Activated CD4-positive, alpha-beta T cell treated with anti-CD3 and anti-CD28 coated beads, Interleukin-2, Interleukin-6, amounts not matched to agents 100 ng/mL and 50 ng/mL, durations not matched to agents 16 hours and 8 hours (primary cell): ENCODE measurements at places on chromosomes 11 and 22.

DNA sequence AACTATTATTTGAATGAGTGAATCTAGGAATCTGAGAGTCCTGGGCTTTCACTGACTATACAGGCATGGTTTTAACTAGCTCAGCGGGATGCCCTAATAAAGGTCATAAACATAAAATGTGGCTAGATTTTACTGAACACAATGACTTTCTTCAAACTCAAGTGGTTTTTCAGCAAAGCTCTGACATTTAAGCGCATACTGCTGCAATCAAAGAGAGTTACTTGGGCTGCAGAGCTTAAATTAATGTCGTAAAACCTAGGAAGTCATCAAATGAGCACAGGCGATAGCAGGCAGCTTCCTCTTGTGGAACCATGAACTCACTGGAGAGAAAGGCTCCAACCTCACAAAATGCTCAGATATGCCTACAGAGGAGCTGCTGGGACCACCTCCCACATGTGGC is 6.7 kb downstream of the CSNK2A3 start:
- DNase-seq = no peak

DNA sequence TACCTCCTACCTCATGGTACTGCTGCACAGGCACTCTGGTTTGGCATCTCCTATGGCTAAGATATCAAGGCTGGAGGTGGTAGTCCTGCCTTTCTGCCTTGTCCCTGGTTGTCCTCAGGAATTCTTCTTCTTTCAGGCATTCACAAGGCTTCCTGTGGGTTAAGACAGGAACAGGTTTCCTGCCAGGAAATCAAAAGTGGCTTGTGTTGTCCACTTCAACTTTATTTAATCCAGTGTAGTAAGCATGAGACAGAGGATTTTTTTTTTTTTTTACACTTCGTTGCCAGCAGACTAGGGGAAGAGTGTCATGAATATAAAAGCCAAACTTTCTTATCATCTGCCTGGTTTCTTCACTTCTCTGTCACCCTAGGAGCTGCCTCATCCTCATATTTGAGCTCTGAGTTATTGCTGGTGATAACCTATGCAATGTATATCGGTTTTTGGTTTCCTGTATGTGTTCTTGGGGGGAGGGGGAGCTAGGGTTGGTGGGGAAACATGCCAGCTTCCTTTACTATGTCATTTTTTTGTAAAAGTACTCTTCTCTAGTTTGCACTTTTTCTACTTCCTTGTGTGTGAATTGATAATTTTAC is 50.2 kb downstream of the XKR3 start:
- no peak for DNase-seq

- DNase-seq = no peak
Measured at GRCh38 chr22:44909241-44909640, 100.6 kb downstream of the PHF21B start.

DNA sequence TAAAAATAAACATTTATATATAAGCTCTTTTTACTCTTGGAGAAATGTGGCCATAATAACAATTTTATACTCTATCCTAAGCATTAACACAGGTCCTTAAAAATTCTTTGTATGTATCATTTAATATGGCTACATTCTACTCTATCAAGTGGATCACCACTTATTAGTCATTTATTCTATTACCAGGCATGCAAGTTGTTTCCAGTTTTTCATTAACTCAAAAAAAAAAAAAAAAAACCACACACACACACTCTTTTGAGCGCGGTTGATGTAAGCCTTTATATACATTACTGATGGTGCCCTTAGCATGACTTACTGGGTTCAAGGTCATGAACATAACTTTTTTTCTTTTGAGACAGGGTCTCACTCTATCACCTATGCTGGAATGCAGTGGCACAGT is 47.1 kb upstream of the MICAL2 start:
- DNase-seq = no peak

DNA sequence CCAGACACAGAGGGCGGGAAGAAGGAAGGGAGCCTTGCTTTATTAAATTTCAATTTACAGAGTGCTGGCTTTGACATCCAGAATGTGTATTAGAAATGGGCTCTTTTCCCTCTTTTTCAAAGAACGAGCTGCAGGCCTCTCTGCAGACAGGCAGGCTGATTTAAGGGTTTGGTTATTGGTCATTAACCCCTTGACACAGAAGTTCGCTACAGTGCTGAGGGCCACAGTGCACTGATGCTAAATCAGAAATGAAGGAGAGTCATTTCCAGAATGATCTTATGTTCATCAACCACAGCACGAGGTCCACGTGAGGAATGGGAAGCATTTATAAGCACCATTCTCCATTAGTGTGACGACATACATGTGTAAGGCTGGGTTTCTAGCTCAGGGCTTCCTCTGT is 51.8 kb downstream of the CSNK2A3 start:
- no peak for DNase-seq

- DNase-seq = no peak
Measured at GRCh38 chr22:49302530-49302929, 525.1 kb downstream of the BRD1 start.

DNA sequence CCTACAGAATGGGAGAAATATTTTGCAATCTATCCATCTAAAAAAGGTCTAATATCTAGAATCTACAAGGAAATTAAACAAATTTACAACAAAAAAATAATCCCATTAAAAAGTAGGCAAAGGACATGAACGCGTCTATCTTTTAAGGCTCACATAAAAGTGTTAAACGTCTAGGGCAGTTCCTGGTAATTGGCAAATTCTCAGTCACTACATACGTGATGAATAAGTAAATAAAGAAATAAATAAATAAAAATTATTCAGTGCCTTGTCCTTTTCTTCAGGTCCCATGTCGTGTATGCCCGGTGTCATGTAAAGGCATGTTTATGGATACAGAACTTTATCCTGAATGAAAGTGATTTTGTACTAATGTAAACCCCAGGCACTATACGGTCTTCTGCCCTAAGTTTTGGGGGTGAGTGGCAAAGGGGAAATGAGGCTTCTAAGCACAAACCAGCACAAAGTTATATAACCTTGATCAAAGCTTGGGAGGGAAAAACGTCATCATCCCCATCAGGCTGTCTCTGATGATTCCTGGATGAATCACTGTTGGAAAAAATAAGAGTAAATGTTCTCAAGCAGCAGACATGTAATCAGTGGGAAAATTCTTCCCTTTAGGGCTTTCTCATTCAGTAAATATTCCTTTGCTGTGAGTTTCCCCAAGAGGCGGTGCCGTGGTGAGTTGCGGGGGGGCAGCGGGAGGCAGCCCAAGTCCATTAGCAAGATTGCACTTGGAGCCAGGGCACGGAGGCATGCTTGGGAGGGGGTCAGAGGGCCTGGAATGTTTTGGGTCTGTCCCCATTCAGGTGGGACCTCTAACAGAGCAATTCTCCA is 30.4 kb upstream of the MICAL2 start:
- no peak for DNase-seq

DNA sequence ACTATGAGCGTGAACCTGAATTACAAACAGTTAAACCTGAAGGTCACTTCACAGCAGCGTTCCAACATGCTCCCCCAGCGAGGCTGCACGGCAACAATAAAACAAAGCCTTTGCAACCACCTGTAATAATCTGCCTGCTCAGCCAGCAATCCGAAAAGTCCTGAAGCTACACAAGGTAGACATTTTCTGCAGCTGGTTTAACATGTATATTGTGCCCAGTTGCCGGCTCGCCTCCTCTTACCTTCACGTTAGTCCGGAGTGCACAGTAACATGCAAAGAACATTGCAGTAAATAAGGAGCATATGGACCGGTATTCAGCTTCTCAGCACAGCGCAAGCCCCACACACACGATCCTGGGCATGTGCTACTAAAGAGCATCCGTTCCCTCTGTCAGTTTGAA is 704.3 kb downstream of the DLG2 start:
- DNase-seq = no peak

DNA sequence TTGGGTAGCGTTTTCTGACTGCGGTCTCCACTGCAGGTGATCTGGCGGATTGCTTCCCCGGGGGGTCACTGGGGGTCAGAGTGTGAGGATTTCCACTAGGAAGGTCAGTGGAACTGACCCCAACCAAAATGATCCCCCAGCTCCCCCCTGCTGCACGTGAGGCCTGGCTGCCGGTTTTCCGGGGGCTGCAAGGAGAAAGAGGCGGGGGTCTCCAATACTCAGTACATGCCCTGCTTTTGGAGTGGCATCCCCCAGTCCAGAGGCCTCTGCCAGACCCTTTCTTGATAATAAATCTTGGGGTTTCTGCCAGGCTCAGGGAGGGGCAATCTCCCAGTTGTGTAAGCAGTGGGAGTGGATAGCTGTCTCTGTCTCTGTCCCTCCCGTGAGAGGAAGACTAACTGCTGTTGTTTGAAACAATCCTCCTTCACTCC is 71.5 kb upstream of the RTL6 start:
- DNase-seq = no peak

DNA sequence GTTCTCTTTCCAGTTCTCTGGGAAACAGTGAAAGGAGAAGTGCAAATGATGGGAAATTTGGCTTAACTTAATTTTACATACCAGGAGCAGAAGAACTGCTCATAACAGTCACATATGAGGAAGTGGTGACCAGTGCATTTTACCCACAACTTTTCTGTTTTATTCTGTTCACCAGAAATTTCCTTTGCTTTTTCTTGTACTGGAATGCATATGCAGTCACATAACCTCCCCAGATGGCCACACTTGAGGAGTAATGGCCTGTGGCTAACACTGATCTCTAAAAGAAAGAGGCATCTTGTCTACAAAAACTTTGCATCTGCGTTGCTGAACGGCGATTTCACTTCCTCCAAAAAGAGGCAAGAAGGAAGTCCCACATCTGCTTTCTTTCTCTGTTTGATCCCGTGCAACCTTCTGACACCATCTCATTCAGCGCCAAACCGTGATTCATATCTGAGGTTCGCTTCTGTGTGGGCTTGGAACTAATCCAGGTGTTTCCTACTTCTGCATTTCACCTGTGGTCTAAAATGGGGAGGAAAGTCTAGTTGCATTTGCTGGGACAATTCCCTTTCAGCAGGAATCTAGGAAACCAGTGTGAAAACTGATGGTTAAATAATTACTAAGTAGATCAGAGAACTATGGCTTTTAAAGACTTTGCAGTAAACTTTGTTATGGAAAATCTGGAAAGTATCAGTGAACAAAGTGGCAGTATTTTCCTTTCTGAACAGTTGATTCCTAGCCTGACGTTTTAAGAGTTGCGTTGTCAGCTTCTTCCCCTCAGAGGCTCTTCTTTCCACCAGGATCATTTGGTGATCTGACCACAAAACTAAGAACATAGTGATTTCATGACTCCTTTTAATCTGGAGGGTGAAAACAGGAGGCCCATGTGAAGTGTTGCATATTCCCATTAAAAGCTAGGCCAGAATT is 4.2 kb upstream of the MPEG1 start:
- peak; percentile 16 for DNase-seq

DNA sequence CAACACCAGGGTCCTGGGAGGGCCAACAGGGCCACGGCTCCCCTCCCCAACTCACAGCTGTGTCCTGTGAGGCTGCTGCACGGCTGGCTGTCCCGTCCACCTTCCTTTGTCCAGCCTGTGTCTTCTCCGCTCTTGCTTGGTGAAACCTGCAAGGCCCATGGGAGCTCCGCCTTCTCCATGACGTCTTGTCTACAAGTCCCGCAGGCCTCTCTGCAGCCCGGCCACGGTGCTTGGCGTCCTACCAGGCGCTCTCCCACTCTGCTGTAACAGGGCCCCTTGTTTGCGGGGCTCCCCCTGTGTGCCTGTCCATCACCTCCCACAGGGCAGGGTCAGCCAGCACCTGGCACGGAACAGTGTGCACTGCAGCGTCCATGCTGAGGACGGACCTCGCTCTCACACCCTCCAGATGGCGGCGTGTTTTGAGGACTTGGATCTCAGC is 866.8 kb downstream of the TBC1D22A start:
- no peak for DNase-seq

DNA sequence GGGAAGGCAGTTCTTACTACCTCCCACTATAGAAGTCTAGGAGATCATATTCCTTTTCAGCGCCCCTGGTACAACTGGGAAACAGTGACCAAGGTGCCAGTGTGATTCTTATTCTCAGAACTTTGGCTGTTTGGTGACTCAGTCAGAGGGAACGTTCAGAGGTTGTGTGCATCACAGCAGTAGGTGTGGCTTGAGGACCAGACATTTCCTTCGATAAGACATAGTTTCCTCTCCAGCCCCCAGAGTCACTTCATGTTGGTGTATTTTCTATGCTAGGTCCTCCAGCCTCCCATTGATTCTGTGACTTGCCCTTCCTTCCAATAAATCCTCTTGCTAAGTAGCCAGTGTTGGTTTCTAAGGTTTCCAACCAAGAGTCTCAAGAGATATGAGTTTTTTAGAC is 171.9 kb upstream of the MPPED2 start:
- no peak for DNase-seq

DNA sequence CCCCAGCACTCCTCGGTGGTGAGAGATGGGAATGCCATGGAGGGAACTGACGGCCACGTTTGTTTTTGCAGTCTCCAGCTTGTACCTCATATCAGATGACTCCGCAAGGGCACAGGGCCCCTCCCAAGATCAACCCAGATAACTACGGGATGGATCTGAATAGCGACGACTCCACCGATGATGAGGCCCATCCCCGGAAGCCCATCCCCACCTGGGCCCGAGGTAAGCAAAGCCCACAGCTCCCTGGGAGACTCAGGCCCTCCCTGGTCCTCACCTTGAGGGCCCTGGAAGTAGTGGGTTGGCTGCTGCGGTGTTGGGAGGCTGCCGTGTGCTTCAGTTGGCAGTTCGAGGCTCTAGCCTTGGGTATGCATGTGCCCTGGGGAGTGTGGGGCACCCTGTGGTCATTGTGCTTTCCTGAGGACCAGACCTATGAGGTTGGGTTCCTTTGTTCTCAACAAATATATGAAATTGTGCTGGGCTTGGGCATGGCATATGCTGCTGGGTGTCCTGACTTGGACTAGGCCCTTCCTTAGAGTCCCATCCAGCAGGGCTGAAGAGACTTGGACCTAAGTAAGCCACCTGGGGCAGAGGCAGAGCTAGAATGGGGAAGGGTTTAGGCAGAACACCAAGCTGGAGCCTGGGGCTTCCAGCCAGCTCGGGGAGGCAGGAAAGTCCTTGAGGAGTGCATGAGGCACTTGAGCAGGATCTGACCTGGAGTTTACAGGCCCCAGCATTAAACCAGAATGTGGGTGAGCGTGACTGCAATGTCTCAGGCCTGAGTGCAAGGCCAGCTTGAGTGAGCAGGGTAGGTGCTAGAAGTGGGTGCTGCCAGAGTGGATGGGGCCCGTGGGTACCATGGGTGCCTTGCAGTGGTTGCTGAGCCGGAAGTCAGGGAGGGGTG is 26.4 kb downstream of the INCENP start:
- no peak for DNase-seq

- DNase-seq = no peak
Measured at GRCh38 chr11:14538271-14538925, 18.2 kb upstream of the PSMA1 start.

GRCh38 chr11:59222464-59223060 is 9.8 kb upstream of the MPEG1 start:
- DNase-seq = no peak

DNA sequence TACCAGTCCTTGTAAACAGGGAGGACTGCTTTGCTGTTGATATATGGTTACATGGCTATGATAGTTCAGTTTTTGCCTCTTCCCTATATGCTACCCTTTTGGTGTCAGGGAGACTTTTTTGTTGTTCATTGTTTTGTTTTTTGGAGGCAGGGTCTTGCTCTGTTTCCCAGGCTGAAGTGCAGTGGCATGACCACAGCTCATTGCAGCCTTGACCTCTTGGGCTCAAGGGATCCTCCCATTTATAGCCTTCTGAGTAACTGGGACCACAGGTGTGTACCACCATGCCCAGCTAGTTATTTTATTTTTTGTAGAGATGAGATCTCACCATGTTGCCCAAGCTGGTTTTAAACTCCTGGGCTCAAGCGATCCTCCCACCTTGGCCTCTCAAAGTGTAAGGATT is 38.6 kb upstream of the SPTBN2 start:
- no peak for DNase-seq

GRCh38 chr11:64056213-64056785 is 20.6 kb downstream of the FLRT1 start:
- DNase-seq = no peak

- no peak for DNase-seq
Measured at GRCh38 chr11:63375434-63375833, 5.8 kb downstream of the SLC22A9 start.
